Left ventricle myocardium superior (tissue), 1 donor: ENCODE measurements at places on chromosomes 11 and 22. TPM values are rescaled to one million over a fixed set of nuclear protein-coding genes. Genes with fewer than 3 reads are reported as not detected.
A peak's percentile ranks its signal among the peaks of the same experiment; 100 is the strongest.

DNA sequence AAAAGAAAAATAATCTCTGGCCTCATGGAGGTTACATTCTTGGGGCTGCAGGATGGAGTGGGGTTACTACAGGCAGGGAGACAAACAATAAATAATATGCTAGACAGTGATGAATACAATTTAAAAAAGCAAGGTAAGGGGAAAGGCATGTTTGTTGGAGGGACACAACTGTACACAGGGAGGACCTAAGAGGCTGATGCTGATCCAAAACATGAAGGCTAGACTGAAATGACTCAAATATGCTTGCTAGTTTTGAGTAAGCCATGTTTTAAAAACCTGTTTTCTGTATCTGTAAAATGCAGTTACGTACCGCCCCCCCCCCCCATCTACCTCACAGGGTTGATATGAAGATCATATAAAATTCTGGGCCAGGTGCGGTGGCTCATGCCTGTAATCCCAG lies 44.0 kb downstream of the EIF4ENIF1 start:
- no peak for DNase-seq

DNA sequence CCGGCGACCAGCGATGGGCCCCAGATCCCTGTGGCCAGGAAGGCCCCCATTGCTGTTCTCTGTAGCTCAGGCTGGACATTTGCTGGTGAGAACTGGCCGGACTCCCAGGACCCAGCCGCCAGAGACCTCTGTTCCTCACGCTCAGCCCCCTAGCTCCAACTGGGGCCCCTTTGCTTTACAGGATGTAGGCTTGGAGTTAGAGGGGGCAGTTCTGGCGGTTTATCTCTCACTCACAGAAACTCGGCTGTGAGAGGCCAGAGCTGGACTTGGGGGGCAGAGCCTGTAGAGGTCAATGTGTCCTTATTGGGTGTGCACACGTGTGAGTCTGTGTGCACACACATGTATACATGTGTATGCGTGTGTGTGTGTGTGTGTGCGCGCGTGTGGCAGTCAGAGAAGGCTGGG lies 502 bp downstream of the SMIM38 start:
- DNase-seq, result no peak

The FDX1 gene
- total RNA-seq, result 23.2 TPM

The C22orf23 gene
- total RNA-seq, result 0.30 TPM

- peak; percentile 37 for DNase-seq
These were observed 1.3 kb downstream of the TMEM86A start for GRCh38 chr11:18699848-18700261.

GRCh38 chr11:17601676-17602075 lies 54.6 kb downstream of the OTOG start:
- DNase-seq, result no peak

DNA sequence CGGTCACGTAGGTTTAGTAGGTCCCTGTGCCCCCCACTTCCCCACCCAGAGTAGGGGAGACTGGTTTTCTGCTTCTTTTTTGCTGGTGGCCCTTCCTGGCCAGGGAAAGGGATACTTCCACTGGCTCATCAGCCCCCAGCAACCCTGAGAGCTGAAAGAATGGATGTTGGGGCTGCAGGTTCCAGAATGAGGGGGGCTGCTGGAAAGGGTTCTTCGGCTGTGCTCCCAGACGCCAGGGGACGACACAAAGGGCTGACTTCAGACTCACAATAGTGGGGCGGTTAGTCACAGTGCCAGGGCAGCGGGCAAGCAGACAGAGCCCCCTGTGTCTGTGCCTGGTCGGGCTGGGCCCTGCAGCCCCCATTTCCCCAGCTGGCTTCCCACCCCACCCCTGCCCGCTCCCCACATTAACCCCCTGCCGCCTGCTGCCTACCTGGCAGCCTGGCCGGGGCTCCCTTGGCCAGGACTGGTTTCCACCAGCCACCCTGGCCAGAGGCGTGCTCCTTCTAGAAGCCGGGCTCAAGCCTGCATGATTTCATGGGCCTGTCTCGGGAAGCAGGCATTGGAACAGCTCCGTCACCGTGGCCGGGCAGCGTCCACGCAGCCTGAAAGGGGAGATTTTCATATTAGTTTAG lies 79.1 kb upstream of the WNT7B start:
- peak; percentile 58 for DNase-seq

- peak; percentile 83 for DNase-seq
These were observed 37.4 kb downstream of the SCUBE1 start for GRCh38 chr22:43305806-43306205.

GRCh38 chr22:25045159-25045558 lies 92.6 kb downstream of the KIAA1671 start:
- DNase-seq, result no peak

- no peak for DNase-seq
These were observed 116.4 kb downstream of the FAR1 start for GRCh38 chr11:13784855-13785254.

The CRYBA4 gene
- total RNA-seq, result not detected

DNA sequence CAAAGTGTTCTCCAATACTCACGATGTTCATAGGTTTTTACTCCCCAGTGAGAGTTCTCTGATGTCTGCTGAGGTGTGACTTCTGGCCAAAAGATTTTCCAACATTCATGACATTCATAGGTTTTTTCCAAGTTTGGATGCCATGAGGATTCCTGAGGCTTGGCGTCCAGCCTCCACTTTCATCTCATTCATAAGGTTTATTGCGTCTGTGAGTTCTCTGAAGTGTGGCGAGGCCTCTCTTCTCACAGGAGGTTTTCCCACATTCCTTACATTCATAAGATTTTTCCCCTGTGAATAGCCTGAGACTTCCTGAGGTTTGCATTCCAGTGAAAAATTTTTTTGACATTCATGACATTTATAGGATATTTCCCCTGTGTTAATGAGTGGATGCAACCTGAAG lies 1014.1 kb downstream of the LRRC4C start:
- no peak for DNase-seq

DNA sequence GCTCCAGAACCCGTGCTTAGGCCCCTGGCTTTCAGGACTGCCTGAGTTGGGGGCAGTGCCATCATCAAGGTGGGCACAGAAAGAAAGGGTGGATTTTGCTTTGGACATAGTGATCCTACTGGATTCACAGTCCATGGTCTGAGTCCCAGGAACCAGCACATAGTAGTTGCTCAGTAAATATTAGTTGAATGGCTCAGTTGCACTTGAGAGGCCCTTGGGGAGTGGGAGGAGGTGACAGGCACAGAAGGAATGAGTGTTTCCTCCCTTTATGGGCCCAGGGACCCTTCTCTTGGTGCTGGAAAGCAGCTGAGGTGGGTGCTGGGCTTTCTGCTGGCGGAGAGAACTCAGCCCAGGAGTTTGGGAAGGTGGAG lies 16.6 kb downstream of the ARHGEF17 start:
- DNase-seq, result no peak

The TEX54 gene
- total RNA-seq, result not detected

GRCh38 chr11:126216526-126217305 lies 5.1 kb downstream of the FAM118B start:
- no peak for DNase-seq

GRCh38 chr11:975827-976226 lies 50.2 kb downstream of the AP2A2 start:
- DNase-seq, result no peak

DNA sequence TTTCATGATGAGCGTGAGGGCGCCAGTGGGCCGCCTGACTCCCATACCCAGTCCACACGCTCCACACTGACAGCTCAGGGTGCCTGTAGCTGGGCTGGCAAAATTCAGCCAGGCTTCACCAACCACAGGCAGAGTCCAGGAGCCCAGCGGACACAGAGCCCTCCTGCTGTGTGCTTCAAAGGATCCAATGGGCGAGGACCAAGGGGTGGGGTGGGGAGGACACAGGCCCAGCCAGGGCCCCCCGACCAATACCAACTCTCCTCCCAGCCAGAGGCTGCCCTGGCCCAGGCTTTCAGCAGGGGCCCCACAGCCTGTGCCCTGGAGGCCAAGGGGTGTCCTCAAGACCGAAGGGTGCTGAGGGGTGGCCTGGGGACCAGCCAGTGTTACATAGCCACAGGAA lies 336.1 kb downstream of the CTTN start:
- DNase-seq, result peak; percentile 12

GRCh38 chr11:122811721-122812120 lies 26.6 kb upstream of the CRTAM start:
- DNase-seq, result no peak

- DNase-seq, result no peak
These were observed 846.4 kb downstream of the DLG2 start for GRCh38 chr11:84780689-84781293.

The PIH1D2 gene
- total RNA-seq, result 1.6 TPM

DNA sequence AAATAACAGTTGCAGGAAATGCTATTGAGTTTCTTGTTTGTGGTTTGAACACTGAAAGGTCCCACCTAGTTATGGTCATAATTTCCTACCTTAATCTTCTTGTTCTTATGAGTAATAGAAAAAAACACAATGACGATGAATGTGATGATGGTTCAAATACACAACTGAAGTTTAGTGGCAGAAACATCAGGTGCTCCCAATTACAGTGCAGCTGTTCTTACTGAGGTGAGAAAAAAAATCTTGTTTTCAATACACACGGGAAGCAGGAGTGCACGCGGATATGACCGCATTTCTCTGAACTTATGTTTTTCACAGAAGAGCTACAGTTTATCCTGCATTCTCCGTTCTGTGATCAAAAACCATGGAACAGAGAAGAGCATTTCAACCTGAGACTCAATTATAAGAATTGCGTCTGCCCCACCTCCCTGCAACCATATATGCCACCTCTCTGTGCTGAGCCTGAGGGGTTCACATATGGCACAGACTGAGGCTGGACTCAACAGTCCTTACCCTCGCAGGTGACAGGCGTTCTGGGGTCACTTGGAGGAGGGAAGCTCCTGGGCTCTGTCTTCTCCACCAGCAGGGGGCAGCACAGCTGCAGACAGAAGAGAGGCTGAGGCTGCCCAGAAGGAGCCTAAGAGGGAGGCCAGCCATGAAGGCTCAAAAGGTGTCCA lies 99.7 kb upstream of the IGLL5 start:
- peak; percentile 66 for DNase-seq

The PKNOX2 gene
- 7.6 TPM for total RNA-seq

- peak; percentile 24 for DNase-seq
These were observed 60.2 kb downstream of the BRD1 start for GRCh38 chr22:49767355-49768062.

The TRPM5 gene
- total RNA-seq, result not detected

DNA sequence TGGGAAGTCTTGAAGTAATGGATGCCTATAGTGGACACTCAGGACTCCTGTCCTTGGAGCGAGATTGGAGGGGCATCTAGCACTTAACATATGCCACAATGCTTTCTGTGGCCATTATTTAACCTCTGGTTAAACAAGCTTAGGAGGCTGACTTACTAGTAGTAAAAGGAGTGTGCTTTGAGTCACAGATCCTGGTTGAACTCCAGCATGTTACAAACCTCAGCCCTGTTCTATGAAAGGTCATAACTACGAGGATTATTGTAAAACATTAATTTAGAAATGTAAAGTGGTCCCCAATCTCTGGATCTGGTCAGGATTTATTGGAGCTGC lies 1.1 kb upstream of the LBHD1 start:
- DNase-seq, result no peak

GRCh38 chr22:20487715-20488114 lies 7.9 kb downstream of the KLHL22 start:
- no peak for DNase-seq

GRCh38 chr11:66325263-66325671 lies 8.4 kb upstream of the CD248 start:
- peak; percentile 33 for DNase-seq

The PHOX2A gene
- not detected for total RNA-seq

DNA sequence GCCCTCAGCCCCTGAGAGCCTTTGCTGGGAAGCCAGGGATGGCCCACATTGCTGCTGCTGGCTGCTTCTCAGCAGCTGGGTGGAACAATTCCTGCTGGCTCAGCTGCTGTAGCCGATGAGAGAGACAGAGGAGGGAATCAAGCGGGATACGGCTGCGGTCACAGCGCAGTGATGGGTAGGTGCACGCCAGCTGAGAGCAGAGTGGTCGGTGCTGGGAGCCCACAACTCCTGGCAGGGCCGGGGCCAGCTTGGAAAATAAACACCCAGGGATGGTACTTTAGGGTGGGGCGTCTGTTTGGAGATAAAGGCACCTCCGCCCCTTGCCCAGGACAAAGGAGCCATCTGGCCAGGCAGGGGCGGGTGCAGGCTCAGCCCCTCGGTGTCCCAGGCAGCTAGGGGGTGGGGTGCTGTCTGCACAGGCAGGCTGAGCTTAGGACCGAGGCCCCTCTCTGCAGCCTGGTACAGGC lies 480.5 kb downstream of the MIAT start:
- peak; percentile 37 for DNase-seq

The OR8D4 gene
- total RNA-seq, result not detected

DNA sequence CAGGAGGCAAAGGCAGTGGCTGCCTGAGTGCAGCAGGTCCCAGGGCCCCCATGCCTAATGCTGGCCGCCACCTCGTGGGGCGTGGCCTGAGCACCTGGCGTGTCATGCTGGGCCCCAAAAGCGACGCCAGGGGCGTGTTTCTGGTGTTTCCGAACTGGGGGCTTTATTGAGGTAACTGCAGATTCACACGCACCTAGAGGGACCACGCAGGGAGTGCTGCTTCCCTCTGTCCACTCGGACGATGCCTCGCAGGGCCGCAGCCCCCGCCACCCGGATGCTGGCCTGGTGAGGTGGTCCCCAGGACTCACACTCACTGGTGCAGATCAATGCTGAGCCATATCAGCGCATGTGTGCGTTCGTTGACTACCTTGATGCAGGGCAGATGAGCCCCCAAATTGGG lies 736.2 kb downstream of the BRD1 start:
- no peak for DNase-seq

GRCh38 chr22:17578136-17578754 lies 14.9 kb downstream of the SLC25A18 start:
- DNase-seq, result peak; percentile 73

DNA sequence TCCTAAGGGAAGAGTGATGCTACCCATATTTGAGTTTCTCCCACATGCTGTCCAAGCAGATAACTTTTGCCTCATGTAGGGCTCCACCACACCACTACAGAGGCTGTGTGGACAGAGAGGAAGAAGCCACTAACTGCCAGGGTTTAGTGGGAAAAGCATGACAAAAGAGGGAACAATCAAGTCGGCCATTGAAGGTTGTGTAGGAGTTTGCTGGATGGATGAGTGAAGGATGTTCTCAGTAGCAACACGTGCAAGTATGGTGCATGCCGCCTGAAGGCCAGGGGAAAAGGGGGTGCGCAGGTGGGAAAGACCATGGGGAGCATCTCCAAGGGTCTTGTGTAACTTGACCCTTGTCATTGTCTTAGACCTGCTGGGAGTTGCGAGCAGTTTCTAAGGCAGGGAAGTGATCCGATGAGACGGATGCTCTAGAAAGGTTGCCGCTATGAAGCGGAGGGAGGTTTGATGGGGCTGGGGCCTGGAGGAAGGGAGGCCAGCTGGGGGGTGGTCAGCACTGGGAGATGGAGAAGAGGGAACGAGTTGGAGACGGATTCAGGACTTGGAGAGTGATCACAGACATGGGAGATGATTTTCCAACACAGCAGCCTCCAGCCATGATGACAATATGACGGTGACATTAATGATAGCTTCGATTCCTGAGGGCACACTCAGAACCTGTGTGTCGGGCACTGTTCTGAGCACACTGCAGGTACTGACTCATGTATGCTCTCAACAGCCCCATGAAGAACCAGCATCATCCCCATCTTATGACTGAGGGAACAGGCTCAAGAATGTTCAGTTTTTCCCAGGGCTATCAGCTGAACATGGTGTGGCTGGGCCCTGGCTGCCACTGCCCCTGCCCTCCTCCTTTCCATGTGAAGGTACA lies 53.7 kb downstream of the CD6 start:
- DNase-seq, result no peak

The OR52I1 gene
- not detected for total RNA-seq

GRCh38 chr22:46843821-46844255 lies 81.4 kb downstream of the TBC1D22A start:
- no peak for DNase-seq
